ENCODE measurements at places on chromosomes 2 and 18. TPM values are rescaled to one million over a fixed set of nuclear protein-coding genes. Genes with fewer than 3 reads are reported as not detected.

Gene KCNE4
- total RNA-seq, result under 0.01 TPM

Gene RIT2
- total RNA-seq, result not detected

Gene INPP5D
- total RNA-seq, result 26.1 TPM

Gene SIGLEC15
- 0.19 TPM for total RNA-seq

Gene RGPD4
- total RNA-seq, result not detected

Gene TRABD2A
- 1.1 TPM for total RNA-seq

Gene ERMN
- total RNA-seq, result not detected

Gene RNF144A
- 31.6 TPM for total RNA-seq

Gene EML6
- total RNA-seq, result 0.65 TPM

Gene RMDN2
- total RNA-seq, result 1.6 TPM

Gene NTSR2
- total RNA-seq, result not detected

Gene UCN
- total RNA-seq, result 0.38 TPM

Gene NGEF
- total RNA-seq, result 0.10 TPM

Gene NEU2
- total RNA-seq, result not detected

Gene RAB6C
- total RNA-seq, result not detected

Gene SLC9A4
- total RNA-seq, result under 0.01 TPM

Gene GNLY
- not detected for total RNA-seq

Gene ATG9A
- 66.6 TPM for total RNA-seq

Gene DSG1
- total RNA-seq, result not detected

Gene ARHGEF4
- under 0.01 TPM for total RNA-seq

Gene DYNAP
- total RNA-seq, result not detected

Gene HJURP
- total RNA-seq, result 25.5 TPM

Gene MC5R
- not detected for total RNA-seq

Gene SERPINB10
- not detected for total RNA-seq

Gene TCF23
- not detected for total RNA-seq

Gene FAM124B
- total RNA-seq, result 177 TPM

Gene NCKAP1
- total RNA-seq, result 195 TPM

Gene AKAIN1
- not detected for total RNA-seq

Gene ZBTB7C
- not detected for total RNA-seq

Gene DTNA
- total RNA-seq, result 7.5 TPM

Gene TSPYL6
- 0.10 TPM for total RNA-seq

Gene EHD3
- total RNA-seq, result 5.2 TPM

Gene NBEAL1
- 24.5 TPM for total RNA-seq

Gene MGAT4A
- total RNA-seq, result 100 TPM

Gene UGT1A9
- not detected for total RNA-seq

Gene AMER3
- total RNA-seq, result not detected

Gene FLACC1
- total RNA-seq, result 0.65 TPM

Gene STARD6
- 0.33 TPM for total RNA-seq

Gene SPATA3
- not detected for total RNA-seq

Gene CELF4
- not detected for total RNA-seq

Gene CPO
- 0.19 TPM for total RNA-seq

Gene SPP2
- not detected for total RNA-seq

Gene REEP1
- 0.98 TPM for total RNA-seq

Gene GPR17
- total RNA-seq, result not detected

Gene CRYGC
- not detected for total RNA-seq

Gene ANKRD62
- total RNA-seq, result not detected

Gene FBLN7
- total RNA-seq, result 4.6 TPM

Gene SAG
- total RNA-seq, result not detected

Gene SPHKAP
- total RNA-seq, result not detected

Gene DSC2
- not detected for total RNA-seq

Gene CFC1
- total RNA-seq, result not detected

Gene ASPRV1
- total RNA-seq, result 0.33 TPM

Gene STEAP3
- 20.6 TPM for total RNA-seq
